ENCODE measurements at places on chromosomes 5 and 9.

DNA sequence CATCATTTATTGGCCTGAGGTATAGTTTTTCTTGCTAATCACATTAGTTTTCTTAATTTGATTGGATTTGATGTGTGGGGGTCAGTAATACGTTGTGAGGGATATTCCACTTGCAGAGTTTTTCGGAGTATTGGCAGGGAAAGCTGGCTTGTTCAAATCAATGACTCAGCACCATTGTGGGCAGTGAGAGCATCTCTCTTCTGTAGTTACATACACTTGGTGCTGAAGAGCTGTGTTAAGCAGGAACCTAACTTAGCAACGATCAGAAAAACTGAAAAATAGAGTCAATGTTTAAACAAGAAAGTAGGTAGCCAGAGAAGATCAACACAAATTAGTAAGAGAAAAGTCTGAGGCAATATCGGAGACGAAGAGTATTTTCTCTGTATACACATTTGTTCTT lies 344.6 kb upstream of the EDIL3 start:
- no peak for DNase-seq

GRCh38 chr5:111072949-111073682 lies 1.6 kb downstream of the TSLP start:
- DNase-seq = peak; percentile 46

DNA sequence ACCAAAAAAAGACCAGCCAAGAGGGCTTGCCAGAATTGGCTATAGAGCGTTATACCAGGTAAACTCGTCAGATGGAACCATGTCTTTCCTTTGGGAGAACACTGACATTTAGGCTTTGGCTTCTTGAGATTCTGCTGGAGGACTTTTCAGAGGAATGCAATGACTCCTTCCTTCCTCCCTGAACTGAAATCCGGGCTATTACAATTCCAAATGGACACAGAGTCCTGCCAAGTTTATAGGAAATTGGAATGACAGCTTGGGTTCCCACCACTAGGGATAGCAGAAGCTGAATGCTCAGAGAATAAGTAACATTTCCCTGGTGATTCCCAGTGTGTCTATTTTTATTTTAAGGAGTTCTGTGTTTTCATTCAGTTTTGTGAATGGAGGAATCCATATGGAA lies 143.0 kb downstream of the FGF1 start:
- no peak for DNase-seq

DNA sequence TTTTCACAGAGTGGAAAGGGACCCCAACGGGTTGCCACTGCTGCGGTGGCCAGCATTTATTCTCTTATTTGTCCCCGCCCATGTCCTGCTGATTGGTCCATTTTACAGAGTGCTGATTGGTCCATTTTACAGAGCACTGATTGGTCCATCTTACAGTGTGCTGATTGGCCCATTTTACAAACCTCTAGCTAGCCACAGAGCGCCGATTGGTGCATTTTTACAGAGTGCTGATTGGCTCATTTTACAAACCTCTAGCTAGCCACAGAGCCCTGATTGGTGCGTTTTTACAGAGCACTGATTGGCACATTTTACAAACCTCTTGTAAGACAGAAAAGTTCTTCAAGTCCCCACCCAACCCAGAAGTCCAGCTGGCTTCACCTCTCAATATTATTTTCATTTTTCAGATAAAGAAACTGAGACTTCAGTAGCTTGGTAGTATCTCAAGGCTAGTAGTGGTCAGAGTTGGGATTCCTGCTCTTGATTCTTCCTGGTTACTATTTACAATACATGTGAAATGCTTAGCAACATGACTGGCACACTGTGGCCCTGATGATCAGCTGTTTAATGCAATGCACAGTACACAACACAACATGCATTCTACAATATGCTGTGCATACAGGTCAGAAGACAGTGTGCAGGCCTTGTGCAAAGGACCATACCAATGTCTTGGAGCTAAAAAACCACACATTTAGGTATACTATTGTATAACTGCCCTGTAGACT lies 63.6 kb upstream of the BOD1 start:
- no peak for DNase-seq

DNA sequence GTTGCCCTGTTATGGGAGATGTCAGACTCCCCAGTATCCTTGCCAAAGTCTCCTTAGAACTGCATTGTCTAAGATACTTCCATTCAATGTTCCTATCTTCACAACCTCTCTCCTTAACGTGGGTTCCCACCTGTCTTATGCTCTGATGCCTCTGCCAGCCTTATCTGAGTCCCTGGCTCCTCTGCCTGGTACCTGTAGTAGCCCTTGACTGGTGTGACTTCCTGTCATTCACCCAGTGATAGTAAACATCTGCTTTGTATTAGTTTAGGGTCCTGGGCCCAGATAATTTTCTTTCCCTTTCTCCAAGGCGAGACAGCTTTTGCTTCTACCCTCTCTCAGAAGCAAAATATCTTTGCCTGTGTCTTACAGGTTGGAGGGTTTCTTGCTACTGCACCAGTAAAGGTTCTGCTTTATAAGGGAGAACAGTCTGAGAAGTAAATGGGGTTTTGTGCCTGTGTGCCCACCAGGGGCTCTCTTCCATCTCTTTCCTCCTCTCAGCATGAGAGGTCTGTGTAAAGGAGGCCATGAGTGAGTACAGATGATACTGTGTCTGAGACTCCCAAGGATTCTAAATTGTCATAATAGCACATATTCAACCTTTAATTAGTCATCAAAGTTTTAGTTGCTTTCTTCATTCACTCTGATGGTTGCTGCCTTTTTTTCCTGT lies 220.8 kb downstream of the PRR16 start:
- DNase-seq = no peak

DNA sequence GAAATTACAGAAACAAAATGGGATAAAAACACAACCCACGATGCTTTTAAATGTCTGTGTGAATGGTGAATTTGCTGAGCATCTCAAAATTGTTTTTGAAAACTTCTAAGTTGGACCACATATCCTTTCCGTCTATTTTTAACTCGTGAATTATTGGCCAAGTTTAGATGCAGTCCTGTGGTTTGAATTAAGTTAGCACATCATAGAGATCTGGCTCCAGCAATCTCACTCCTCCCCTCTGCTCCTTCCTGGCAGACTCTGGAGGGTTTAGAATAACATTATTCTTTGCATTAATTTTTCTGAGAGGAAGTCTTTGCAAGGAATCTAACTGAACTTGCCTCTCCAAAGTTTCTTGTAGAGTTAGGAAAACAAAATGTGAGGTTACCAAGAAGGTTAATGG lies 14.5 kb upstream of the ANKRD55 start:
- DNase-seq = no peak

DNA sequence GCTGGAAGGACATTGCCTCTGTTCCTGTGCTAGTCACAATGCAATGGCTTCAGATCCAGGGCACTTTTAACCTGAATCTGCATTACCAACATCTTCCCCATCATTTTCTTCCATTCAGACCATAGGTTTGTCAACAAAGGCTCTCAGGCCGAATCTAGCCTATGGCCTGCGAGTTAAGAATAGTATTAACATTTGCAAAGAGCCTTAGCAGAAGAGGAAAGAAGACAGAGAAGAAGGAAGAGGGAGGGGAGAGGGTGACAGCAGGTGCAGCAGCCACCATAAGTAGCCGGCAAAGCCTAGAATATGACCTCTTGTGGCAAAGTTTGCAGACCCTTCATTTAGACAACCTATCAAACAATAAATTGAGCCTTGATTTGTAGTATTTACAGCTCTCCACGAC lies 32.6 kb downstream of the BARX1 start:
- no peak for DNase-seq

- no peak for DNase-seq
Observed at GRCh38 chr5:132103969-132104391, 30.4 kb downstream of the CSF2 start.

DNA sequence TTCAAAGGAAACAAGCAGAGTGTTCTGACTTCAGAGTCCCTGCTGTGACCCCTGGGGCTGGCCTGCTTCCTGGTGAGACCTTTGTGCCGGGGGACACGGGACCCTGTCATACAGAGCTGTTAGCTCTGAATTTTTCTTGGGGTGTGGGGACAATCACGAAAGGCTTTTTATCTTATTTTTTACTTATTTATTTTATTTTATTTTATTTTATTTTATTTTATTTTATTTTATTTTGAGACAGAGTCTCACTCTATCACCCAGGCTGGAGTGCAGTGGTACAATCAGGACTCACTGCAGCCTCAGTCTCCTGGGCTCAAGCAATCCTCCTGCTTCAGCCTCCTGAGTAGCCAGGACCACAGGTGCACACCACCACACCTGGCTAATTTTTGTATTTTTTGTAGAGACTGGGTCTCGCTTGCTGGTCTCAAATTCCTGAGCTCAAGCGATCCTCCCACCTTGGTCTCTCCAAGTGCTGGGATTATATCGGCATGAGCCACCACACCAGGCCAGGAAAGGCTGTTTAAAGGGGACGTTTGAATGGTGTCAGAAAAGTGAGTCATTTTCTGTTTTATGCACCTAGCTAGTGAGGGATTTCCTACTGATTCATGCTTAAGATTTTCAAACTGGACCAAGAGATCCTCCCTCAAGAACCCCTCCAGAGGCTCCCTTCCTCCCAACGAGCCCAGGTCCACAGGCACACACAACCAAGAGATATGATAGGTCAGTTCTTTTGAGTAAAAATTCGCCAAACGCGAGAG lies 75.7 kb downstream of the OLFM1 start:
- no peak for DNase-seq

DNA sequence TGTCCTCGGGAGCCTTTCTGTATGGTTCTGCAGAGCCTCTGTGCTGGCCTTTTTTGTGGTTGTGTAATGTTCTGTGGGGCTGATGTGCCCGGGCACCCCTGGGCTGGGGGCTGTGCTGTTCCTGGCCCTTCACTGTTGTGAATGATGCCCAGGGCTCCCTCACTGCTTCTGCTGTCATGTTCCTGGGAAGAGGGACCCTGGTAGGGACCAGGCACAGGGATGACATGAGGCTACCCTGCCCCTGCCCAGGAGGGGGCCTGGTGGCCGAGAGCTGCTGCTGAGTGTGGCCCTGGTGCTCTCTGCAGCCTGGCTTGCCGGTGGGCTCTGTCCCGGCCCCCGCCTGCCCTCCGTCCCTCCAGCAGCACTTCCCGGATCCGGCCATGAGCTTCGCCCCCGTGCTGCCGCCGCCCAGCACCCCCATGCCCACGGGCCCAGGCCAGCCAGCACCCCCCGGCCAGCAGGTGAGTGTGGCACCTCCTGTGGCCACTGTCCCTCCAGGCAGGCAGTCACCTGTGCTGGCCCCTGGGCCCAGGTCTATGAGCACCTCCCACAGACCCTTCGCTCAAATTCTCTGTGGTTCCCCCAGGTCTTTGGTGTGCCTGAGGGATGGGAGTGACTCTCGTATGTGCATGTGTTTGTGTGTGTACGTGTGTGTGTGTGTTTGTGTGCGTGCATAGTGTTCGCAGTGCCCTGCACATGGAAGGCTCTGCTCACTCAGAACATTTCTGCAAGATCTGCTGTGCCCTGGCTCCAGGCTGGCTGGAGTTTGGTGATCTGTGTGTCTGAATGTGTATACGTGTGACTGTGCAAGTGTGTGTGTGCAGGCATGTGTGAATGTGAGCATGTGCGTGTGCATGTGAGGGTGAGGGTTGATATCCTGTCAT lies 72.3 kb downstream of the WNK2 start:
- DNase-seq = no peak

- no peak for DNase-seq
Observed at GRCh38 chr5:172496671-172497371, 42.5 kb upstream of the SH3PXD2B start.

DNA sequence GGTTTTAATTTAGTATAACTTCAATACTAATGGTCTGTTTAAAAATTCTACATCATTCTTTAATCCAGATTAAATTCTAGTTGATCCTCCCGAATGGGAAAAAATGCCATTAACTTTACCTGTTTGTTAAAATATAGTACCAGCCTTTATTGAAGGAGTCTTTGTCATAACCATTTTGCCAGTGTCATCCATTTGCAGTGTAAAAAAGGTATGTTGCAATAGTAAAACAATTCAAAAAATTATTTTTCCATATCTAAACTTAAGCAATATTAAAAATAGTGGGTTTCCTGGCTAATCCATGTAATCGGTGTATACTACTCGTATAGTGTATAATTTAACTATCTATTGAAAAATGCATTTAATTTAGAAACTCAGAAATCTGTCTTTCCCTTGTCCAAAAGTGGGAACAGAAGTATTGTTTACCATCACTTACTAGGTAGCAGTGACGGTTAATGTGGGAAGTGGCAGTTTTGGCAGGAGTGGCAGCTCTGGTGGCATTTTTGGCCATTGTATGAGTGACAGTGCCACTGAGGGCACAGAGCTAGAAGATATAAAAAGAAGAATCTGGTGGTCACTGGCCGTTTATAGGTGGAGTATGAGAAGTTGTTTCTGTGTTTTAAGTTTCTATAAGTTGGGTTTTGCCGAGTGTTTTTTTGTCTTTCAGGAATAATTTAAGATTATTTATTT lies 1.9 kb downstream of the AP3S1 start:
- DNase-seq = no peak

DNA sequence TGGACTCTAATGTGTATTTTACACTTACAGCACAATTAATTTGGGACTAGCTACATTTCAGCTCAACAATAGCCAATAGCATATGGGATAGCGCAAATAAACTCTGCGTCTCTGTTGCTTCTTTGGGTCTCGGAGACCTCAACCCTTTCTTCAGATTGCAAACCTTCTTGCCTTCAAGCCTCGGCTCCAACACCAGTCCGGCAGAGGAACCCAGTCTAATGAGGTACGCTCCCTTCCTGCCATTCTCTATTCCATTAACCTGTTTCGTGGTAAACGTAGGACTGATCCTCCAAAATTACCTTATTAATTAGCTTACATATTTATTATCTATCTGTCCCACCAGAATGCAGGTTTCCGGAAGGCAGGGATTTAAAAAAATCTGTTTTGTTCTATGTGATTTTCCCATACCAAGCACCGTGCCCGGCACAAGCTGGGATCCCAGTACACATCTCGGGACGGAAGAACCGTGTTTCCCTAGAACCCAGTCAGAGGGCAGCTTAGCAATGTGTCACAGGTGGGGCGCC lies 525 bp upstream of the DAPK1 start:
- no peak for DNase-seq

DNA sequence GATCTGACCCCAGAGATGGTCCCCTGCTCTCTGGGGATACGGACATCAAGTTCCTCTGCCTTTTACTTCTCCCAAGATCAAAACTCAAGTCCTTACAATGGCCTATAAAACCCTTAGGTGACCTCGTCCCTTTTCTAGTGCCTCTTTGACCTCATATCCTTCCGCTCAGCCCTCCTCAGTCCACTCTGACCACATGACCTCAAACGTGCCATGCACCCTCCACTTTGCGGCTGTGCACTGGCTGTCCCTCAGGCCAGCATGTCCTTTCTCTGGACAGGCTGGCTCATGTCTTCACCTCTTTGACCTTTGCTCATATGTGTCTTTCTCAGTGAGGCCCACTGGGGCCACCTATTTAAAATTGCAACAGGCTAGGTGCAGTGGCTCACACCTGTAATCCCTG lies 14.7 kb downstream of the TRMO start:
- no peak for DNase-seq

DNA sequence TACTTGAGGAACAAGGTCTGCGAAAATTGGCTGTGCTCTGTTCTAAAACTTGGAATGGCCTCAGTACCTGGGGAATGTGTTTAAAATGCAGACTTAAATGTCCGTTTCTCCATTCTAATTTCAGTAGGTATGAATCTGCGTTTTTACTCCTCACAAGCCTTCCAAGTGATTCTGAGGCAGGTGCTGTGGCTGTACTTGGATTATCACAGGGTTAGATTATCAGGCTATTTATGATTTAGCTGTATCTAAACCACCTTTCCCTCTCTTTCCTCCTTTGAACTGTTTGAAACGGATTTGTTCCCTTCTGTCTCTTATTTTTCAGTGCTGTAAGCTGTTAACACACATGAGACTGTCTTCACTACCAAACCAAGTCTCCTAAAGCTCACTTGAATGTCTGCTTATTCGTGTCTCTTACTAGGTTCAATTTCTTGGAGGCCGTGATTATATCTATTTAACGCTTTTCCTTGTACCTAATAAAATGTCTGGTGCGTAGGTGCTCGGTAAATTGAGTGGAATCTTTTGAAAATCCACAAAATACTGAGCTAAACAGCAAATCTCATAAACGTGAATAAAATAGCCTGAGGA lies 714 bp upstream of the CETN3 start:
- no peak for DNase-seq
